ENCODE measurements at places on chromosomes 5 and 9.

- no peak for DNase-seq
These were observed 205.8 kb downstream of the RANBP17 start for GRCh38 chr5:171067540-171068130.

DNA sequence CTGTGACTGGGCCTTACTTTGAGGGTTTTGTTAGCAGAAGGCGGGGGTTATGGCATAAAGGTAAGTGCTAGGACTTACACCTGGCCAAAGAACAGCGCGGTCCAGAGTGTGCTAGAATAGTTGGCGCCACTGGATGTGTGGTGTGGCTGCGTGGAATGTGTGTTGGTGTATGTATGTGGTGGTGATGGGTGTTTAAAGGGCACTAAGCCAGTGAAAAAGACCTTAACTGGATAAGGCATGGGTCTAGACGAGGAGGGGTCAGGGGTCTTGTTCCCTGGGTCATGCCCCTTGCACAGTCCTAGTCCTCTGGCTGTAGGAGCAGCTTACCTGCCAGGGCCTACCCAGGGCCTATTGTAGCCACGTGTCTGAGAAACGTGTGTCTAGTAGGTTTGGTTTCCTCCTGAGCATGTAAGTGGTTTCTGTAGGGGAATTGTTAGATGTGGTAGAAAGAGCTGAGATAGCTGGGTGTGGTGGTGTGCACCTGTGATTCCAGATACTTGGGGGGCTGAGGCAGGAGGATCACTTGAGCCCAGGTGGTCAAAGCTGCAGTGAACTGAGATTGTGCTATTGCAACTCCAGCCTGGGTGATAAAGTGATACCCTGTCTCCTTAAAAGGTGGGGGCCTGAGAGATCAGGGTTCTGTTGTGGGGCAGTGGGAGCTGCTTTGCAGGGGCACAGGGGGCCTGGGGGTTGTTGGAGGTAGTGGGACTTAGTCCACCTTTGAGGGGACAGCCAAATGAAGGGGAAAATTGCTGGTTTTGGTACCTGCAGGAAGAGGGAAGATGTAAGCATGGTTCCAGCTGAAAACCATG, 55.2 kb downstream of the HSPA4 start:
- DNase-seq: no peak

DNA sequence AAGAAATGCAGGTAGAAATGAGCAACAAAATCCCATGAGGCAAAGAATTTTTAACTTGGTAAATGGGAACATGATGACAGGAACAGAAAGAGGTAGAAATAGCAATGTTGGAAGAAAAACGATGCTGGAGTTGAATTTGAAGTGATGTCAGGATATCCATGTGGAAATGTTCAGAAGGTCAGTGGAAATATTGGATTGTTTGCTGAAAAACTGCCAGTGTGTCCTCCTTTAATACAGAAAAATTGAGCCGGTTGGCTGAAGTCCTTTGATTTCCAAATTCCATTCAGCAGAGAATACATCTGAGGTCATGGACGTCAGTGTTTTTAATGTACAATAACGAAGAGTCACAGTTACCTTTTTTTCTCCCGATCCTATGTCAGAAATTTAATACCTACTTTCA, 110.0 kb upstream of the DMAC1 start:
- DNase-seq: no peak

GRCh38 chr9:68997666-68998065, 16.2 kb downstream of the PRKACG start:
- DNase-seq: no peak

- peak; percentile 44 for DNase-seq
These were observed 491.1 kb downstream of the ENC1 start for GRCh38 chr5:74149395-74149794.

DNA sequence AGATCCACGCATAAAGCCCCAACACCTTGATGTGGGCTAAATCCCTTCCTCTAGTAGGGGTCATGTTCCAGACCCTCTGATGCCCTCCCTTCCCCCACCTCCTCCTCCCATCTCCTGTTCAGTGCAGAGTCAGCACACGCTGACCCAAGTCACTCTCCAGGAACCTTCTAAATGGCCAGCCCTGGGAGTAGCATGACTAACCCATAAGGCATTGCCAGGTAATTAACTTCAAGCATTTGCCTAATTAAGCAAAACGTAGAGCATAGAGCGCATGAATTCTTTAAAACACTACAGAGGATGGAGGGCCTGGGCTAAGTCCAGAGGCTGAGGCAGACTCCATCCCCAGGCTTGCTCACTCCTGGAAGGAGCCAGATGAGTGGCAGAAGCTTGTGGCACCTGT, 276.3 kb upstream of the MSX2 start:
- no peak for DNase-seq

DNA sequence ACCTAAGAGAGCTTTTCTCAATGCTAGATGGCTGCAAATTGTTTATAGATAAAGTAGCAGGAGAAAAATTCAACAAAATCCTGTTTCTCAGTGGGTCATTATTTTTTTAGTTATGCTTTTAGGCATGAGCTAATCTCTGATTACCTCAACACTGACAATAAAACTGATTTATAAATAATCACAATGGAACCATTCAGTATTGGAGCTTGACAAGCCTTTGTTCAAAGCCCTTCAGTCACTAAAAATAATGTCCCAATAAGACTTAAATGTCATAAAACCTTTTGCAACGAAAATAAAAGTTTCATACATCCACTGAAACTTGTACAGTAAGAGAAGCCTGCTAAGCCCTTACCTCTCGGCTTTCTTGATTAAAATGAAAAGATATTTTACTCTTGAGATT, 27.2 kb downstream of the PTPDC1 start:
- DNase-seq: no peak

DNA sequence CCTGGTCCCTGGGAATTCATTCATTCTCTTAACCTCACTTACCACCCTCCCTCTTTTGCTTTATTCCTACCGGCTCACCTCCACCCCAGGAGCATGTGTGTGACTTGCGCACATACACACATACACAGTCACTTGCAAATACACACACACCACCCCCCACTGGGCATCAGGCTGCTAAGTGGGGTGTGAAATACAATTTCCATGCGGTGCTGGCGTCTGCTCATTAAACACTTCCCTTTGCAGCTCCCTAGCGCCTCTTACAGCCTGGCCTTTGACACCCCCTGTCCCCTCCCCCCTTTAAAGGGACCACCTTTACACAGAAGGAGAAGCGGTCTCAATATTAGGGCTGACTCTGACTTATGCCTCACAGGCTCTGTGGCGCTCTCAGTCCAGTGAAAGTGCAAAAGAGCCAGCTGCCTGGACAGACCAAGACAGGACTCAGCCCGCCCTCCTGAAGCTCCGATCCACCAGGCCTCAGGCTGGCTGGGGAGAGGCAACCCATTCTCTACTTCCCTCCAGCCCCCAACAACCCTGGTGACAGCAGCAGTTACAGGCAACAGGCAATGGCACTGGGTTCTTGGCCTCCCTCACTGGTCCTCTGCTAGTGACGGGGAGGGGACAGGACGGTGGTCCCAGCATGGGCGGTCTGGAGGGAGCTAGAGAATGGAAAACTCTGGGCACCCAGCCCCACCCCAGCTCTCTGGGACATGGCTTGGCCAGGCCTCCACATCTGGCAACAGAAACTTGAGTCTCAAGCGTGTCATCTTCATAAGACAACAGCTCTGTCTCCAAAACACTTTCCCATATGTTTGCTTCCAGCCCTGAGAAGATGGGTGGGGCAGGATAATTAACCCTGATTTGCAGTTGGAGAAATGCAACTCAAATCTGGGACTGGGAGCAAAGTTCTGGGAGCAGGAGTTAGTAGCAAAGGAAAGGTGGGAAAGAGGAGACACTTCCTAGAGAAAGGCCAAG, 12.0 kb downstream of the ENHO start:
- no peak for DNase-seq

- DNase-seq: no peak
These were observed 201.3 kb downstream of the HINT1 start for GRCh38 chr5:130963798-130964197.

DNA sequence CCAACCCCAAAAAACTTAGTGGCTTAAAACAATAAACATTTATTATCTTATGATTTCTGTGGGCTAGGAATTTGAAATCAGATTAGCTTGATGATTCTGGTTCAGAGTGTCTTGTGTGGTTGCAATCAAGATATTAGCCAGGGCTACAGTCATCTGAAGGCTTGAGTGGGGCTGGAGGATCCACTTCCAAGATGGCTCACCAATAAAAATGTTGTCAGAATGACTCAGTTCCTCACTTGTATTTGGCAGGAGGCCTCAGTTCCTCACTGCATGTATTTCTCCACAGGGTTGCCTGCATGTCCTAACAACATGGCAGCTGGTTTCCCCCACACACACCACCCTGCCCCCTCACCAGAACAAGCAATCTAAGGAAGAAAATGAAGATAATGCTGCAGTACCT, 98.2 kb upstream of the NIPBL start:
- DNase-seq: no peak

- no peak for DNase-seq
These were observed 11.5 kb upstream of the PRRC1 start for GRCh38 chr5:127505905-127506304.

- no peak for DNase-seq
These were observed 61.5 kb downstream of the NR3C1 start for GRCh38 chr5:143341807-143342570.

GRCh38 chr5:147015405-147015804, 136.8 kb upstream of the PPP2R2B start:
- DNase-seq: no peak

DNA sequence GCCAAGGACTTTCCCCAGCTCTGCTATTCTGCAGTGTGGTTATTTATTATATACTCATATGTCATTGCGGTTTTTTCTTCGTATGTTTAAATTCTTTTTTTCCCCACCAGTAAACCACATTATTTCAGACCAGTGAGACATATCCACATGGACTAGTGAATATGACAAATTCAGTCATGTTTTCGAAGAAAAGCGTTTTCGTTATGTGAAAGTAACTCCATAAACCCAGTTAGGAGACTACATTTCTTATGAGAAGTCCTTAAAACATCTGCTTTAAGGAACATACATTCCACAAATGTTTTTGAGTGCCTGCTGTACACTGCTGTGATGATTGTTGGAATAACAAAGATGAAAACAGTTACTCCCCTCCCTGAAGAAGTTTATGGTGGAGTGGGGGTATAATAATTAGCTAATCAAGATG, 591.8 kb upstream of the CLINT1 start:
- DNase-seq: peak; percentile 66

Data from fibroblast of skin of left quadriceps (primary cell).